ENCODE measurements at places on chromosomes 2 and 18. TPM values are rescaled to one million over a fixed set of nuclear protein-coding genes. Genes with fewer than 3 reads are reported as not detected.

Gene SMYD5
- total RNA-seq = 20.5 TPM

Gene SLC5A7
- total RNA-seq = not detected

Gene MBD2
- 49.7 TPM for total RNA-seq

Gene TRIB2
- 25.2 TPM for total RNA-seq

Gene CAVIN2
- total RNA-seq = 0.64 TPM
